8988T (cell line): ENCODE measurements at places on chromosomes 2 and 18.
A peak's percentile ranks its signal among the peaks of the same experiment; 100 is the strongest.

DNA sequence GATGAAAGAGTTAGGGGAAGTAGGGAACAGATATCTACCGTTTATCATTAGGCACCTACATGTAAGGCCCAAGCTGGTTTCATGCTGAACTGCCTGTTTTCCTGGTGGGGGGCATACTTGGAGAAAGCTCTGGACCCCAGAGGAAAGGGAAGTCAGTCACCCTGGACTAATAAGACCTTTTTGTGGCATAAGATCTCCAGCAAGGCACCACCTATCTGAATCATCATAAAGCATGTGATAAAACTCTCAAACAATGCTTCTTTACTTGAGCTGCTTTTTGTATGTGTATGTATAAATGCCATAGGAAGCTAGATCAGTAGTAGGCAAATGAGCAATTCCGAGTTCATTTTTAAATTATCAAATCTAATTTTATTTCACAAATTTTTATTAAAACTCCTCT lies 104.8 kb downstream of the TANC1 start:
- no peak for DNase-seq

GRCh38 chr2:60544954-60545560 lies 8.4 kb downstream of the BCL11A start:
- no peak for DNase-seq

GRCh38 chr2:112547333-112547732 lies 5.1 kb downstream of the POLR1B start:
- no peak for DNase-seq

DNA sequence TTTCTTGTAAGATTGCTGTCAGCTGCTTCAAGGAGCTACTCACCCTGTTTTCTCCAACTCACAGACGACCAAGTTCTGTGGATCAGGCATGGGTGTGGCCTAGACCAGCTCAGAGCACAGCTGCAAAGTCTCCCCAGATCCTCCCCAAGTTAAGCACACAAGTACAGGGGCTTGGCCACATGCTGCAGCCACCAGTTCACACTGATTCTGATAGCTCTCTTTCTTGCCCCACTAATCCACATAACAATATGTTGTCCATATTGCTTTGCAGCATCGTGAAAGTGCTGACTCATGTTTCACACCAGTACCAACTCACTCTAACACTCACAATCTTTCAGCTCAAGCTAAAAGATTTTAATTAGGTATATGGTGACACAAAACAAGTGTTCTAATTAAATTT lies 437.0 kb downstream of the PARD3B start:
- no peak for DNase-seq

GRCh38 chr2:88575051-88575450 lies 52.2 kb downstream of the EIF2AK3 start:
- no peak for DNase-seq

- DNase-seq, result peak; percentile 20
These were observed 2786.5 kb downstream of the RPIA start for GRCh38 chr2:91477731-91478672.

DNA sequence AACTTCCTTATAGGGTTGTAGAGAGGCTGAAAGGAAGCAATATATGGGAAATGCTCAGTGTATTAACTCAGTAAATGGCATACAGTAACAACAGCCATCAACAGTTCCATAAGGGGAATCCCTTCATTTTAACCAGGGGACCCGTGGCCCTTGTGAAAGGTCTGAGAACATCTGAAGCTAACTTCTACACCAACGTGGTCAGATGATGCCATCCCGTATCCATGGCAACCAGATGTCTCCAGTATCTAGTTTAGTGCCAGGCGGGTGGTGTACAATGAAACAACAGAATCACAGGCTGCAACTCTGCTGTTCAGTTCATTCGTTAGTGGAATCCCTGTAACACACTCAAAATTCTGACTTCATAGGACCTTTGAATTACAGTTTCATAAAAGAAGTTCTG lies 162.3 kb downstream of the TGIF1 start:
- no peak for DNase-seq

DNA sequence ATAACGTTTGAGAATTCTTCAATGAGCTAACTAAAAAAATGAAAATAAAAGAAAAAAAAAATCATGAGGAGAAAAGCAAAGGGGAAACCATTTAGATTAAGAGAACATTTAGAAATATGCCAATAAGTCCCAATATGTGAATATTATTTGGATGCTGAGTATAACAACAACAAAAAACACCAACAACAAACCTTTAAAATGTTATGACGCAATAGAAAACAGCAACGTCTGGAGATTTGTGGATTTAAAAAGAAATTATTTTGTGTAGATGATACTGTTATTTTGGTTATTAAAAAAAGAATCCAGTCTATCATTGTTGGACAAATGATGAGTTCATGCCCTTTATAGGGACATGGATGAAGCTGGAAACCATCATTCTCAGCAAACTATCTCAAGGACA lies 417.2 kb downstream of the LRRTM4 start:
- no peak for DNase-seq

DNA sequence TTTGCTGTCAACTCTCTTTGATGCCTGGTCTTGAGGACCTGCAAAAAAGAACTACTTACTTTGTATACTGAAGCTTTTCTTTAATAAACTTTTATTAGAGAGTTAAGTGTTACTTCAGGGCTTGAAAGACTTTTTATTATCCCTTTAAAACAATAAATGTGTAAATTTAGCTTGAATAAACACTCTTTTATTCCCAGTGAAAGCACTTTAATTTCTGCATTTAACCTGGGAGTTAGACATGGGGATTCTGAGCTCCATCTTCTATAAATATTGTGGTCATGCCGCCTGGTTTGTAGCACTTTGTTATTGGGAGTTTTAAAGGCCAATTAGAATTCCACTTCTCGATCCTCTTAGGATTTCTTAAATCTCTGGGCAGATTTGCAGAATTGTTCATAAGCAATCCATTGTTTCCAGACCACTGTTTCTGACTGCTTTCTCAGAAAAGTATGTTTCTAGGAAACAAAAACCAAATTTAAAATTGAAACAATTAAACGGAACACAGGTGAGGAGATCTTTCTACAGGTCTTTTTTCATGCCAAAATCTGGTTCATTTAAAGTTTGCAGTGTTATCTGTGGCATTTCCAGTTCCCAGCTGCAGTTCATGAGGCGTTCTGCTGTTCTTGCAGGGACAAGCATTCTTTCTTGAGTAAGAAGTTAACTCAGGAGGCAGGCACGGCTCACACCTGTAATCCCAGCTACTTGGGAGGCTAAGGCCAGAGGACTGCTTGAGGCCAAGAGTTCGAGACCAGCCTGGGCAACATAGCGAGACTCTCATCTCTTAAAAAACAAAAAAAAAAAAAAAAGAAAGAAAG lies 18.1 kb upstream of the E2F6 start:
- no peak for DNase-seq

DNA sequence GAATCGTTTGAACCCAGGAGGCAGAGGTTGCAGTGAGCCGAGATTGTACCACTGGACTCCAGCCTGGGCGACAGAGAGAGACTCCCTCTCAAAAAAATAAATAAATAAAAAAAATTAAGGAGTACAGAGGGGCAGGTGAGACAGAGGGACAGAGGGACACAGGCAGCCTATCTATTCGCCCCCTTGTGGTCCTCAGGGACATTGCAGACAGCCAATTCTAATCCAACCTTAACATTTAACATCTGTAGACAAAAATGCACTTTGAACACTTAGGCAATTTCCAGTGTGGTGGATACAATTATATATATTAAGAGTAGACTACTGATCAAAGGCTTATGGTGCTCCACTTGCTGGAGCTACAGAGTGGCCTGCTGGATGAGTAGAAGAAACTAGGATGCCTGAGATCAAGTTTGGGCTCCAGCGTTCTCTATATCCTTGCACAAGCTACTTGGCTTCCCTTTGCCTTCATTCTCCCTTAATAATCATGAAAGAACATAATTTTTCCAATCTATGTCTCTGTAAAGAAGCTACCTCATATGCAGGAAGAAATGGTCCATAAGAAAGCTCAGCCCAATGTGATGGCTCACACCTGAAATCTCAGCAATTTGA lies 8.2 kb upstream of the SMARCAL1 start:
- no peak for DNase-seq

DNA sequence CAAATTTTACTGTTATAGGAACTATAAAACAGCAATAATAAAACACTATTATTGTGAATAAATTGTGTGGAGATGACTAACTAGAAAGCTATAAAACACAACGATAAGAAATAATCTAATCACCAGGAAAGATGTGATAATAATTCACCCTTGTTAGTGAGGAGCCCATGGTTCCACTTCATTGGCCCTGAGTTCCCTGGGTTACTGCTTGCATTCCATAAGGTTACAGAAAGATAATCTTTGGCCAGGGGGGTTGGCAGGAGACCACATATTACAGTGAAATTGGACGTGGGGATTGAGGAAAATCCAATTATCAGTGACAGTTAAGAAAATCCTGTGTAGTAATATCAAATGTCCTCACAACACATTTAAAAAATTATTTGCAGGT lies 2.5 kb upstream of the CPO start:
- DNase-seq, result no peak

DNA sequence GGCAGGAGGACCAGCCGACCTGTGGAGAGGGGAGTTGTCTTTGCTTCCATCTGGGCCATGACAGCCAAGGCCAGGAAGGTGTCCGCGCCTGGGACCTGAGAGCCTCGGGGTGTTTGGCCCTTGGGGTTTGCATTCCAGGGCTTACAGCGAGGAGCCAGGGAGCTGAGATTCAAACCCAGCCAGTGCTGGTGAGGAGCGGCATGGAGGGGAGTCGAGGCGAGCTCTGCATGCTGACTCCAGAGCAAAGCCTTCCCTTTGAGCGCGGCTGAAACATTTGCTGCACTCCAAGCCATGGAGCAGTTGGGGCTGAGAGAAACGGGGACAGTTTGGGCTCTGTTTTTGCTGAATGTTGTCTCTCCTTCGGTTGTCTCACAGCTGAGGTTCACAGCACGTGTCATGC lies 77.4 kb downstream of the TWIST2 start:
- no peak for DNase-seq

DNA sequence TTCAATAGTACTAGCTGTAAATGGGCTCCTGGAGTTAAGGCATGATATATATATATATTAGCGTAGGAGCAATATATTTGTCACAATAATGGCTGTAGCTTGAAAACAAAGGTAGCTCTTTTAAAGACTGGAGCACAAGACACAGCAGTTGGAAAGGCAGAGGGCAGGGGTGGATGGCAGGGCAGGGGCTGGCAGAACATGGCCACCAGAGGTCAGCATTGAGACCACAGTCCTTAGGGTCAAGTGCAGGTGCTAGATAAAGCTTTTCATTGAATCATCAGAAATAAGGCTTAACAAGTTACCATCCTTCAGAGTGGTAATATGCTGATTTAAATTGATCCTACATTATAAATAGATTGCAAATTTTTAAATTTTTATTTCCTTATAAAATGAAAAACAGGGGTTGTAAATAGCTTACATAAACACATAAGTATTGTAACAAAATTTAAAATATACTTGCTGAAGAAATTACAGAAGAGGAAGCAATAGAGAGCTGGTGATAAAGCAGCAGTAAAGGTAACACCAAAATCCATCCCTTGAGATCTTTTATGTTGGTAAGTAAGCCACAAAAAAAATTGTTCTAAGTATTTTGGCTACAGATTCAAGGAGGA lies 161.2 kb upstream of the PIEZO2 start:
- no peak for DNase-seq

DNA sequence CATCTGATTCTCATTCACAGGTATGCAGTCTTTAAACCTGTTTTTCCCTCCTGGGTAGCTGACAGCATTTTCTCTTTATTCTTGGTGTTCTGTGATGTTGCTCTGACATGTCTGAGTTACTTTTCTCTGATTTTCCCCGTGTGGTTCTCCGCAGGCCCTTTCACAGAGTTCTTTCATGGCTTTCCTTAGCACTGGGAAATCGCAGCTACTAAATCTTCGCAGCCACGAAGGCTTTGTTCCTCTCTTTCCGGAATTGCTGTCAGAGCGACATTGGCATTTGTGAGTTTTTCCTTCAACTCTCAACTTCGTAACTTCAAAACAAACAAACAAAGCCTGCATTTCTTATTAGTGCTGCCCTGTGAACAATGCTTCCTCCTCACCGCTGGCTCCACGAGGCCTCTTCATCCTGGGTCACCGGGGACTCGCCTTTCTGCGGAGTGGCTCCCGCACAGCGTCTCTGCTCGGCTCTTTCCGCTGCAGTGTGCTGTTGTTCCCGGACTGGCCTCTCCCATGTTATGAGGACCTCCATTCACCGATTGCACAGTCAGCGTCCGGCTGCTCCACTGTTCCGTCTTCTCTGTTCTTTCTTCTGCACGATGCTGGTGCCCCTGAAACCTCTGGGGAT lies 16.1 kb downstream of the COLEC11 start:
- DNase-seq, result no peak

GRCh38 chr2:29201979-29202378 lies 86.8 kb downstream of the CLIP4 start:
- no peak for DNase-seq

GRCh38 chr2:226446406-226447001 lies 353.1 kb downstream of the IRS1 start:
- DNase-seq, result no peak

- no peak for DNase-seq
These were observed 66.6 kb upstream of the ODC1 start for GRCh38 chr2:10514743-10515142.
